Left cardiac atrium (tissue), 4 donors: ENCODE measurements at places on chromosomes 3 and 15. TPM values are rescaled to one million over a fixed set of nuclear protein-coding genes. Genes with fewer than 3 reads are reported as not detected.

DNA sequence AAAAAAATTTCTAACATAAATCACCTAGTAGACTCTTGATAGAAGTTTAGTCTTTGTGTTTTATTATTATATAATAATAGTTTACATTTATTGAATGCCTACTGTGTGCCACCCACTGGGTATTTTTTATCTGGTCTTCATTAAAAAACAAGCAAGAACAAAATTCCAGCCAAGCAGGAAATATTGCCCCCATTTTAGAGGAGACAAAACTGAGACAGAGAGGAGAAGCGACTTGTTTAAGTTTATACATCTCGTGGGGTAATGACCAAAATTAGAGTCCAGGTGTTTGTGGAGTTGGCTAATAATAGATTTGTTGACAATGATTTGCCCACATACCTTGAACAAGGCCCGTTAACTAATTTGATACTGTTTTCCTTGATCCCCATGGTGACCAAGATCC, 33.1 kb upstream of the FBXL22 start:
- no peak for DNase-seq

DNA sequence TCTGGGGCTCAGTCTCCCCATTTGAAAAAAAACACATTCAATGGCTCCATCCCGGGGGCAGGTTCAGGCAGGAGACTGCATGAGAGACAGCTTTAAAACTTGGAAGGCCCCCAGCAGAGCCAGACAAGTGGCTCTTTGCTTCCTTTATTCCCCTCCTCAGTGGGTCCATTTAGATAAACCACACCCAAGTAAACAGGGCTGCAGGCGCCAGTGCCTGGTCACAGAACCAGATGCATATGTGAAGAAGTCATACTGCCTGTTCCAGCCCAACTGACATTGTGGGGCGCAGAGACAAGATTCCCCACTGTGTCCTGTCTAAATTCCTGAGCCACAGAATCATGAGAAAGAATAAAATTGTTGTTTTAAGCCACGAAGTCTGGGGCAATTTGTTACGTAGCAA, 9.0 kb downstream of the FBN1 start:
- no peak for DNase-seq

DNA sequence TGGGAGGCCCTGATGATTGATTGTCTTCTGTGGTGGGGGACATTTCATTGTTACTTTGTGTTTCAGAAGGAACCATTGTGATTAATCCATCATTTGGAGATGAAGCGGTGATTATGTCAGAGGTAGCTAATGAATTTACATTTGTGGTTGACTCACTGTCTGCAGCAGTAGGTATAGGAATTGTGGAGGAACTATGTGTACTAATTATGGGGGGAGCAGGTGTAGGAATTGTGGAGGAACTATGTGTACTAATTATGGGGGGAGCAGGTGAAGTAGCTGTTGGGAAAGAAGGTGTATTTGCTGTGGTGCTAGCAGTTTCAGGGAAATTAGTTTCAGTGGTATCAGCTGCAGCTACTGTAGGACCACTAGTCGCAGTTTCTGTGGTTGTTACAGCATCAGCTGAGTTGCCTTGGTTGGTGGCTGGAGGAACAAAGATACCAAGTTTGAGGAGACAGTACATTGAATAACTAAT, 6.9 kb downstream of the MUC13 start:
- DNase-seq = no peak

DNA sequence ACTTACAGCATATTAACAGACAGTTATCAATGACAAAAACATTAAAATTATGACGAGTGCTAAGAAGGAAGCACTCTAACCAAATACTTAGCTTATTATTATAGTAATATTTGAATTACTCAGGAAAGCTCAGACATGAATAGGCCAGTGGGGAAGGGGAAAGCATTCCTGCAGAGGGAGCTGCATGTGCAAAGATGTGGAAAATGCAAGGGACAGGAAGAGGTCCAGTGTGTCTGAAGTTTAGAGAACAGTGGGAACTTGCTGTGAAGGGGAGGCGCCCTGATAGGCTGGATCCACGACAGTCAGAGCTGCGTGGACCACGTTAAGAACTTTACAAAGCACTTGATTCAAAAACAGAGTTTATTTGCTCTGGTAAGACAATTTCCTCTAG, 1.2 kb upstream of the SPICE1 start:
- DNase-seq = no peak

- no peak for DNase-seq
These were observed 30.7 kb downstream of the DZIP3 start for GRCh38 chr3:108620250-108620649.

- no peak for DNase-seq
These were observed 10.6 kb upstream of the STT3B start for GRCh38 chr3:31522152-31522551.

- DNase-seq = no peak
These were observed 1.6 kb downstream of the LNP1 start for GRCh38 chr3:100402891-100403290.

The MORC1 gene
- not detected for total RNA-seq
